Right kidney (tissue), 9 donors: ENCODE measurements at places on chromosomes 2 and 18.

- no peak for DNase-seq
These were observed 87.1 kb downstream of the CNTNAP5 start for GRCh38 chr2:124112206-124112605.

DNA sequence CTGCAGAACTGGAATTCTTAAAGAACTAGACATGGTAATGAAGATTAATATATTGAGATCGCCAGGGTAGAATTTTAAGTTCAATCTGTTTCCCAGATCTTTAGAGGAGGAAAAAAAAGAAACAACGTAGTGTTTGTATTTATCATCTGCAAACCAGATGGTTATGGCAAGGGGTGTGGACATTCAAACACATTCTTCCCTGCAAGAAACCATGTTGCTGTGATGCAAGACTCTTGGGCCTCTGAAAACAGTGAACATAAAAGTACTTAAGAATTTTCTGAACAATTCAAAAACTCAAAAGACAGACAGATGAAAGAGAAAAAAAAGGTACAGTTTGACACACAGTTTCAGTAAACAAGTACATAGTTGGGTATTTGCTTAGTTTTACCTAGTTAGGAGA, 35.6 kb downstream of the COL5A2 start:
- DNase-seq = no peak

- DNase-seq = no peak
These were observed 263.8 kb upstream of the CDH19 start for GRCh38 chr18:66867653-66868052.

DNA sequence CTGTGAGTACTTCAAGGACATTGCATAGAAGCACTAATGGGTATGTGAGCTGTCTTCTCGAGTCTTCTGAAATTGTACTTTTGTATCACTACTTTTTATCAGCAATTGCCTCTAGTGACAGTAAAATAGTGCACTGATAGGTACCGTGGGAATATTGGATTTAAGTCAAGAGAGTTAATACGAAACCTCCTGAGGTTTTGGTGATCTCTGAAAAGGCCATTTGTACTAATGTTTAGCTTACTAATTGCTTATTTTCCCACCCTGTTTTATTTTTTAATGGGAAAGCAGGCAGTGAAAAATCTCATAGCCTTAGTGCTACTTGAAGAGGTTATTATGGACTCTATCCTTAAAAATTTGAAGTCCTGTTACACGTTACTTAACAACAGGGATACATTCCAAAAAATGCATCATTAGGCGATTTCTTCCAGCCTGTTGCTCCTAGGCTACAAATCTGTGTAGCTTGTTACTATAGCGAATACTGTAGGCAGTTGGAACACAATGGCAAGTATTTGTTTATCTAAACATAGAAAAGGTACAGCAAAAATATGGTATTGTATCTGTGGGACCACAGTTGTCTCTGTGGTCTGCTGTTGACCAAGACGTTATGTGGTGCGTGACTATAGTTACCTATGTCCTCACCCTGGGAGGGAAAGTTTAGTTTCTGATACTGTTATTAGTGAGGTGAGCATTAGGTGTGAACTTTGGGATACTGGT, 65.9 kb downstream of the CAB39 start:
- DNase-seq = no peak
